ENCODE measurements at places on chromosomes 11 and 22.

GRCh38 chr11:130068986-130069658 lies 572 bp upstream of the APLP2 start:
- DNase-seq = peak; percentile 22

- DNase-seq = no peak
Measured at GRCh38 chr11:84924154-84924692, 702.9 kb downstream of the DLG2 start.

- DNase-seq = no peak
Measured at GRCh38 chr11:101090679-101091270, 38.8 kb downstream of the PGR start.

DNA sequence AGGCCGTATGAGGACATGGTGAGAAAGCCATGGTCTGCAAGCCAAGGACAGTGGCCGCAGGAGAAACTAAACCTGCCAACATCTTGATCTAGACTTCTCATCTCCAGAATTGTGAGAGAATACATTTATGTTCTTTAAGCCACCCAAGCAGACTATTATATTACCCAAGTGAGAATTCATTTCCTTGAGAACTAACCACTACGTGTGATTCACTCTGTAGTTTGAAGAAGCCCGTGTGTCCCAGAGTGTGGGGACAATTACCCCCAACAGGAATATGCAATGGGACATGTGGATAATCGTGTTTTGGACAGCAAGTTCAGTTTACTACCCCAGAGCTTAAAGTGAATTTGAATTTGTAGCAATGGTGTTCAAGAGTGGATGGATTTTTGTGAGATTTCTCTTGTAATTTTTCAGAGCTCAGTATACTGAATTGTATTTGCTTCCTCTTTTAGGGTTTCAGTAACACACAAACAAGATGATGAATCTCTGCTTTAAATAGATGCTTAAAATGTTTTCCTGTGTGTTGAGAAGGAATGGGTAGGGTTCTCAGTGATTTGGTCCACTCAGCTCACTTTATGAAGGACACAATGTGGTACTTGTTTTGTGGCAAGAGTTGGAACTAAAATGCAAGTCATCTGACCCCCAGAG lies 100.0 kb upstream of the ARHGAP20 start:
- no peak for DNase-seq

- DNase-seq = no peak
Measured at GRCh38 chr11:14449302-14449714, 50.3 kb downstream of the COPB1 start.

DNA sequence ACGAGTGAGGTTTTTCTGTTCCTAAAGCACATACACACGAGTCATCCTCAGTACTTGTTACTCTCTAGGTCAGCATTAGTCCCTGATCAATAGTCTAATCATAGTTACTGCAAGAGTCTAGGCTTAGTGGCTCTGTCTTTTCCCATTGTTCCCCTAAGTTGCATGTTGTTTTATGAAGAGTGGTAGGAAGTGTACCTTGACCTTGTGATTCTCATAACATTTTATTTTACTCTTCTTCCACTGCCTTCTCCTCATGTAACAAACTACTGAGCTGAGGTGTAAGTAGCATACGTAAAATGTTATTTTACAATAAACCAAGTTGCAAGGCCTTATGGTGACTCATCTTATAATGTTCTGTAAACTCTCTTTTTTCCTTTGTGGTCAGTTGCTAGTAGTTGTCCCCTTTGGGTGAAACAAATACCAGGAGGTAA lies 15.0 kb downstream of the METTL15 start:
- DNase-seq = no peak

DNA sequence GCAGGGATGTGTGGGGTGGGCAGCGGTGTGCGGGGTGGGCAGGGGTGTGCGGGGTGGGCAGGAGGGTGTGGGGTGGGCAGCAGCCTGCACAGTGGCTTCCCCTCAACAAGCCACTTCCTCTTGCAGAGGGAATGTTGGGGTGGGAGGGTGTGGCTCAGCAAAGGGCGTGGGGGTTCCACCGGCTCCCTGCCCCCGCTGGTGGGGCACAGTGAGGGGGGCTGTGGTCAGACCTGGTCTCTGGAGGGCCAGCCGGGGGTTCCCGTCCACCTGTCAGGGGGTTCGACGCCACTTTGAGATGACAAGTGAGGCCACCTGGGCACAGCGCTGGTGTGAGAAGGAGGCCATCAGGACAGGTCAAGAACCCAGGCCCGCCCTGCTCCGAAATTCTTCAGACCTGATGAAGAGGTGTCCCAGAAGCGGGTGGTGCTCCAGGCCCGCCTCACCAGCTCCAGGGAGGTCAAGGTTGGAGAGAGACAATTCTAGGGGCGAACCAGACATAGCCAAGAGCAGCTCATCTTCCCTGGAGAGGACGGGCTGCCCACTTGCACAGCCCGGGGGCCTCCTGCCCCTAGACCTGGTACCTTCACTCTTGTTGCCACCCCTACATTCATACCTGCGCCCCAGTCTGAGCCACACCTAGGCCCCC lies 1.3 kb downstream of the C11orf21 start:
- DNase-seq = no peak

- DNase-seq = peak; percentile 55
Measured at GRCh38 chr22:23119494-23120414, 22.0 kb downstream of the RSPH14 start.

- DNase-seq = no peak
Measured at GRCh38 chr11:57647372-57647771, 2.3 kb downstream of the YPEL4 start.

GRCh38 chr11:115226556-115226955 lies 277.7 kb downstream of the CADM1 start:
- no peak for DNase-seq

DNA sequence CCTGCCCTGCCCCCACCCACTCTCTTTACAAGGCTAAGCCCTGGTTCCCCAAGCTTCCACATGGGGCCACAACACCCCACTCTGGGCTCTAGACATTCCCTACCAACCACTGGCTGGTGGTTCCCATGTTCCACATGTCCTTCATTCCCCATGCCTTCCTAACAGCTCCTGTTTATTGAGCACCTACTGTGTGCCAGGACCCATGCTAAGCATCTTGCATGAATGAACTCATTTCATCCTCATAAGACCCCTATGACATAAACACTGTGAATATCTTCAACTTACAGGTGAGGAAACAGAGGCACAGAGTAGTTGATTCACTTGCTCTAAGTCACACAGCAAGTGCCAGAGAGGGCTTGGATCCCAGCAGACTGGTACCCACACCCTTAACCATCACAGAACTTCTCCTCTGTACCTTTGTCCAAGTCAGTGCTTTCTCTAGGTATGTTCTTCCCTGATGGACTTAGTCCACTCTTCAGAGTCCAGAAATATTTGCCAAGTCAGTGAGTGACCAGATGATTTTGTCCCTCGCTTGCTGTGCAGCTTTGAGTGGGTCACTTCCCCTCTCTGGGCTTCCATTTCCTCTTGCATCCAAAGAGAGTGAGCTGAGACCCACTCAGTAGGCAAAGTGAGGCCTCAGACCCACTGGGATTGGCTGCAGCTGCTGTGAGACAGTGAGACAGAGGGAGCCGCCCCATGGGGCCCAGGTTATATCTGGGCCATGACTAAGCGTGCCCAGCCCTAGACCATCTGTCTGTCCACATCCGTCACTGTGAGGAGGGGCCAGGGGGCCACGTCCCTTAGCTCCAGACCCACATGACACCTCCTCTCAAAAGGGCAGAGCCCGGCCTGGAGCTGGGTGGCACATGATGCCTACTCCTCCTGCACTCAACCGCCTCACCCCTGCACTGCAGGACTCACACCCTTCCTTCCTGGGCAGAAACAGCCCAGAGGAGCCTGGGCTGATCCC lies 132.4 kb downstream of the MN1 start:
- DNase-seq = no peak

All from activated CD4-positive, alpha-beta T cell treated with anti-CD3 and anti-CD28 coated beads, Interleukin-2, Interleukin-4, amounts not matched to agents 100 ng/mL and 50 ng/mL, durations not matched to agents 16 hours and 8 hours (primary cell).